Fibroblast of skin of left biceps (primary cell): ENCODE measurements at places on chromosomes 1 and 21.

- DNase-seq: no peak
Observed at GRCh38 chr1:65844821-65845534, 52.3 kb downstream of the PDE4B start.

GRCh38 chr1:208090388-208091301, 153.5 kb downstream of the PLXNA2 start:
- no peak for DNase-seq

DNA sequence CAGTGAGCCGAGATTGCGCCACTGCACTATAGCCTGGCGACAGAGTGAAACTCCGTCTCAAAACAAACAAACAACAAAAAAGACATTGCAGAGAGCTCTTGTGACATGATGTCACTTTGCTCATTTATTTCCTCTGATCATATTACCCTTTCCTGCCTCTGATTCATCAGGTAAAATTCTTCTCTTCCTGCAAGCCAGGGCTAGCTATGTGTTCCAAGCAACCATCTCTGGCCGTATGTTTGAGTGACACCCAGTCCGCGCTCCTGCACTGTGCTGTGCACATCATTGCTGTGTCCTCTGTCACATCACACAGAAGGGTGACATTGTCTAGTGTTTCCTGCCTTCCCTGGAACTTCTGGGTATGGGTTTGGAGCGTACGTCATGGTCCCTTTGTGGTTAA, 251.3 kb downstream of the PCP4 start:
- DNase-seq: no peak

DNA sequence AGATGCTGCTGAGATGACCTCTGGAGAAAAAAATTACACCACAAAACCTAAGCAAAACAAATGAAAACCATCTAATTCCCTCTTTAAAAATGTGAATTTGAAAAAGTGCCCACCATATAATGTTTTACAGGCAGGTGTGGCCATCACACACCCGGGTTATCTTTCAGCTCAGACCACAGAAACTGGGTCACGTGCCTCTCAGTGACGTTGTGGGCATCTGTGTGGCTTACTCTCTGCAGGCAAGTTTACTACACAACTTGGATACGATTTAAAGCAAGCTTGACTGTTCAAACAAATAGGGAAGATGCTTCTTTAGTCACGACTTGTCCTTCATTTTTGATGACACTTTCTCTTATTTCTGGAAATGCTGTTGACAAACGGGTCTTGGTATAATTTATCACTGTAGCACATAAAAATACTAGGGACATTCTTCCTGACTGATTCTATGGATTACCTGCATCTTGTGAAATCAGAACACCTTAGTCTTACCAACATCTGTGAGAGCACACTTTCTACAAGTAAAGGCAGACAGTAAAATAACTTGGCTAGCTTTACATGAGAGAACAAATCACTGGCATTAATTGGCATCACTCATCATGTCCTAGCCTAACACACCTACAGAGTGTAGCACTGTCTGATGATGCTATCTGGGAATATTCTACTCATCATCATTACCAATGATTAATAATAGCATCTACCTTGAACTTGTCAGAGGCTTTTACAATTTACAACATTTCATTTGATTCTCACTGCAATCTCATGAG, 89.3 kb upstream of the EDEM3 start:
- no peak for DNase-seq

GRCh38 chr1:245875581-245876261, 631.4 kb downstream of the SMYD3 start:
- DNase-seq: no peak

DNA sequence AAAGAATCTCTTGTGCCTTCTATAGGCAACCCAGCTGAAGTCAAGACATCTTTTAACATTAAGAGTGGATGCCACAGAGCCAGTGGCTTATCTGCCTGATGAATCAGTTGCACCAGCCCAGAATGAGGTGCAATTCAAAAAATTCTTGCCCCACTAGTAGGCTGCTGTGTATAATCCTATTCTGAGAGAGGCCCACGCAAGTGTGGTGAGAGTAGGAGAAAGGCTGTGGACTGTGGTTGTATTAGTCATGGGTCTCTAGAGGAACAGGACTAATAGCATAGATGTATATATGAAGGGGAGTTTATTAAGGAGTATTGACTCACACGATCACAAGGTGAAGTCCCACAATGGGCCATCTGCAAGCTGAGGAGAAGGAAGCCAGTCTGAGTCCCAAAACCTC, 216.4 kb downstream of the LTN1 start:
- peak; percentile 62 for DNase-seq

DNA sequence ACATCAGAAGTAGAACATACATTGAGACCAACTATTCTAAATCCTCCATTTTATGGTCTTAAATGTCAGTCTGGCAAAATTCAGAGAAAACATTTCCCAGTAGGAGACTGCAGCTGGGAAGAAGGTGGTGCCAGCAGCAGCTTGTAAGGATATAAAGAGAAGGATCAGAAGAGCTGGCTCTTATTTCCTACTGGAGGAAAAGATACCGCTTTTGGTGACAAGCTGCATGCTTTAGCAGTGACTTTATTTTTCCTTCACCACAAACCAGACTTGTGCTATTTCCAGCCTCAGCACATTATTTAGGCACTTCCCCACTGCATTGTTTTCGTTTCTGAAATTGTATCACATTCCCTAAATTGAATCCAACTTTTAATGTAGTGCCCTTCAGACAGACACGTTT, 28.4 kb downstream of the RNF11 start:
- peak; percentile 86 for DNase-seq

DNA sequence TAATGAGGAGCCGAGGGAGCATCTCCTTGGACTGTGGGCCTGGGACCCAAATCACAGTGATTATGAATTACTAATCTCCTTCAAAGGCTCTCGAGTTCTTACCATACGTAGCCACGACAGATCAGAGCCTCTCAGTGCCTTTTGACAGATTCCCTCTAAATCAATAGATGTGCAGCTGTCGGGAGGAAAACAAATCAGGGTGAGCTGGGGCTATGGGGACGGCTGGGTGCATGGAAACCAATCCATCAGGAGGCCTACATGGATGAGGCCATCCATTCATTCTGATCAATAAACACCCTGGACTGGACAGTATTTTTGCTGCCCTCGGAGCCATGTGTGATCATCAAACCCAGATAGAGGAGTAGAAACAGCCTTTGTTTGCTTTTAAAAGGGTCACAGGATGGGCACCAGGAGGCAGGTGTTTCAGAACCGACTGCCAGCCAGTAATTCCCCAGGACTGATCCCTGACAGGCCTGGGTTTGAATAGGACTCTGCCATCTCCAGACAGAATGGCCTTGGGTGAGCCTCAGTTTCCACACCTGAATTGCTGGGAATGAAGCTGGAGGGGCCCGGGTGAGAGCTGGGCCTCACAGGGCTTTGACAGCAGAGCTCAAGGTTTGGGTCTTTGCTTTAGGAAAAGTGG, 532.8 kb downstream of the MATN1 start:
- DNase-seq: no peak

- DNase-seq: no peak
Observed at GRCh38 chr1:36372617-36373016, 13.1 kb downstream of the STK40 start.

DNA sequence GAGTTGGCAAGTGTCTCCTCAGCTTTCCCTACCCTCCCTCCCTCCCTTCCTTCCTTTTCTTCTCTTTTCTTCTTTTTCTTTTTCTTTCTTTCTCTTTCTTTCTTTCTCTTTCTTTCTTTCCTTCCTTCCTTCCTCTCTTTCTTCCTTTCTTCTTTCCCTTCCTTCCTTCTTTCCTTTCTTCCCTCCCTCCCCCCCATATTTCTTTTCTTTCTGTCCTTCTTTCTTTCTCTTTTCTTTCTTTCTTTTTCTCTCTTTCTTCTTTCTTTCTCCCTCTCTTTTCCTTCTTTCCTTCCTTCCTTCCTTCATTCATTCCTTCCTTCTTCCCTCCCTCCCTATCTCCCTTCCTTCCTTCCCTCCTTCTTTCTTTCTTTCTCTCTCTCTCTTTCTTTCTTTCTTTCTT, 18.6 kb upstream of the TTC22 start:
- no peak for DNase-seq

DNA sequence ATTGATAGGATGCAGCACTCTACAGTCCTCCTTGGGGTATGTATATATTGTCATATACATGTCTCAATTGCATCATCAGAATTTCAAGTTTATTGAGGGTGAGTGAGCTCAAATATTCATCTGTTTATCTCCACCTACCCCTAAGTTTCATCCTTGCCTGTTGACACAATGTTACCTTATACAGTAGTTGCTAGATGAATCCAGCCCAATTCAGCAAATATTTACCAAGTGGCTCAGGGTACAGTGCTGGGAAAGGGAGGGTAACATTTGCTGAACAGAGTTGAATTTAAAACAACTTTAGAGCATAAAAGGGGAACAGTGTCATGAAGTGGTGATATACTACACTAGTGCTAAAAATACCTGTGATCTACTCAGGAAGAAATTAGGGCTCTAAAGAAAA, 14.4 kb downstream of the ELAVL4 start:
- no peak for DNase-seq

GRCh38 chr1:97553971-97554370, 366.9 kb downstream of the DPYD start:
- no peak for DNase-seq

DNA sequence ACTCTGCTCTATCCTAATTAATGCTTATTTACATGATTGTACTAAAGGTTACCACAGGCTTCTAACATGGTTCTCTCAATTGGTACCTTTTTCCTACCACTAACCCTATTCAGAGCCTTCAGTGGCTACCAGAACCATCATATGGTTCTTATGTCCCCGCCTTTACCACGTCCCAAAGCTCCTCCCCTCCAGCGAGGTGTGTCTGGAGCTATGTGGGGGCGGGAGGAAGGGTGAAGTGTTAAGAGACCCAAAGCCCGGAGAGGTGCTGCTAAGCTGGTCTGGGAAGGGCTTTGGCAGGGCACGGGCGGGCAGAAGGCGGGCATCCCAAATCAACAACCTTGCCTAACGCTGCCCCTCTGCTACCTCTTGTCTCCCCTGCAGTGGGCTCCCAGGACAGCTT, 10.0 kb downstream of the SPATA46 start:
- no peak for DNase-seq

DNA sequence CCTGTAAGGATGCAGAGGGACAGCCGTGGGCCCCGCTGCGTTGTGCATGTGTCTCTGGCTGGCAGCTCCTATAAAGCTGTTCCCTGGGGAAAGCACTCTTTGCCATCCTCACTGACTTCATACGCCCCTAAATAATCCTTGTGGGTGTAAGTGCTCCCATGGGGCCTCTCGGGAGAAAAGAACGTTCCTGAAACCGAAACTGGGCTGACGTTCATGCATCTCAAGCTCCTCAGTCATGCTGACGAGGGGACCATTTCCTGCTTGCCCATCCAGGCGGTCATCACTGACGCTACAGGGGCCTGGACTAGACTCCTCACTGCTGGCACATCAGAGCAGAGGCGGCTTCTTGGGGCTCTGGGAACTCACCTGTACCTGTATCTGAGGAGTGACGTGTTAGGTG, 73.1 kb upstream of the USP24 start:
- DNase-seq: no peak

- DNase-seq: no peak
Observed at GRCh38 chr1:29197590-29197924, 15.9 kb upstream of the SRSF4 start.

- DNase-seq: no peak
Observed at GRCh38 chr21:31351438-31351837, 7.4 kb upstream of the TIAM1 start.

- DNase-seq: no peak
Observed at GRCh38 chr1:153683854-153684253, 5.4 kb downstream of the NPR1 start.

DNA sequence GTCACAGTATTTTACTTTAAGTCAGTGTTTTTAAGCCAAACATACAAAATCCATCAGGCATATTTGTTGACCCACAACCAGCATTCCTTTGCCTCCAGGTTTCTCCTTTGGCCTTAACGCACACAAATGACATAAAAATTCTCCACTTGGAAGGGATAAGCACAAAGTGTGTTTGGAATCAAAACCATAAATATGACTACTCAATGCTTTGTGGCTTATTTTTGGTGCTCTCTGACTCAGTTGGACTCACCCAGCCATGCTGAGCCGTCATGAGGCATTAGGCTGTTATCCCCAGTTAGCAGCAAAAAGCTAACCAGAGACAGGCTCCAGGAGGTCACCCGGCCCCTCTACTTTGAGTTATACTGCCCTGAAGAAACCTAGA, 948 bp downstream of the PRUNE1 start:
- DNase-seq: no peak

- DNase-seq: no peak
Observed at GRCh38 chr1:83625646-83626045, 373.3 kb downstream of the TTLL7 start.

- DNase-seq: no peak
Observed at GRCh38 chr1:48208251-48208650, 14.3 kb upstream of the SLC5A9 start.

DNA sequence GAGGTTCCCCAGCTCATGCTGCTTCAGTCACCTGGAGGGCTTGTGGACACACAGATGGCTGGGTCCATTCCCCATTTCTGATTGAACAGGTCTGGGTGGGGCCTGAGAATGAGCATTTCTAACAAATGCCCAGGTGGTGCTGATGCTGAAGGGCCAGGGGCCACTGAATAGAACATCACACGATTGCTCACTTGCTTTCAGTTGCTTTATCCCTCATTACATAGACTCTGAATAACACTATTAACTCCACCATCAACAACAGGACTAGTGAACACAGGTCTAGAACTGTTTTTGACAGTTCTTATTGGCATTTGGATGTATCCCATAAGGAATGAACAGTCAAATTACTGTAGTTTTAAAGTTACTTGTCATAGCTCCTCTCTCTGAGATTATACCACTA, 12.1 kb downstream of the TRAPPC10 start:
- DNase-seq: no peak

GRCh38 chr21:26405071-26405470, 168.0 kb downstream of the CYYR1 start:
- DNase-seq: peak; percentile 66

DNA sequence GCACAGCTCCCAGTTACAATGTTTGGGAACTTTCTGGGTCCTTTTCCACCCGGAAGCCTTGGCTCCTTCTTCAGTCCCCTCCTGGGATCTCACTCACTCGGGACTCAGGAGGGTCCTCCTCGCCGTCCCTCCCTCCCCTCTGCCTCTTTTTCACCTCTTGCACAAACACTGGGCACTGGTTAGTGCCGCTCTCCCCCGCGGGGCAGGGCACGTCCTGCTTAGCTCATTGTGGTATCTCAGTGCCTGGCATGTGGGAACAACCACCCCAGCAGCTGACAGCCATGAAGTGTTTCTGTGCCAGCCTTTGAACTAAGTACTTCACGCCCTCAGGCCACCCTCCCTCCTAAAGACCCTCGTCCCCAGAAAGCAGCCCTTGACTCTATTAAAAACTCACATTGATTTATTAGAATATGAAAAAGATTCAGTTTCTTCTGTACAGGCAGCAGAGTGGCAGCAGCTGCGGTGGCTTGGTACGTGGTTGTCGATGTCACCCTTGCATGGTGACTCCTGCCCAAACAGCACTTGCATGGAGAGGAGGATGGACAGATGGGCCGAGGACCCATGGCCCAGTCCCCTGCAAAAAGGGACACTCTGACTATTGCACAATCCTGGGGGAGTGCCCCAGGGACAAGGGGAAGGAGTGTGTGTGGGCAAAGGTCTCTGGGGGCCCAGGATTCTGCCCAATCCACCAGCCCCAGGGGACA, 56.3 kb downstream of the SLC9A1 start:
- DNase-seq: no peak

GRCh38 chr1:170126696-170127095, 19.1 kb upstream of the NTMT2 start:
- peak; percentile 92 for DNase-seq

GRCh38 chr1:22584001-22584562, 20.8 kb downstream of the EPHA8 start:
- no peak for DNase-seq
